Dorsolateral prefrontal cortex (tissue), 122 donors: ENCODE measurements at places on chromosomes 1 and 21.

DNA sequence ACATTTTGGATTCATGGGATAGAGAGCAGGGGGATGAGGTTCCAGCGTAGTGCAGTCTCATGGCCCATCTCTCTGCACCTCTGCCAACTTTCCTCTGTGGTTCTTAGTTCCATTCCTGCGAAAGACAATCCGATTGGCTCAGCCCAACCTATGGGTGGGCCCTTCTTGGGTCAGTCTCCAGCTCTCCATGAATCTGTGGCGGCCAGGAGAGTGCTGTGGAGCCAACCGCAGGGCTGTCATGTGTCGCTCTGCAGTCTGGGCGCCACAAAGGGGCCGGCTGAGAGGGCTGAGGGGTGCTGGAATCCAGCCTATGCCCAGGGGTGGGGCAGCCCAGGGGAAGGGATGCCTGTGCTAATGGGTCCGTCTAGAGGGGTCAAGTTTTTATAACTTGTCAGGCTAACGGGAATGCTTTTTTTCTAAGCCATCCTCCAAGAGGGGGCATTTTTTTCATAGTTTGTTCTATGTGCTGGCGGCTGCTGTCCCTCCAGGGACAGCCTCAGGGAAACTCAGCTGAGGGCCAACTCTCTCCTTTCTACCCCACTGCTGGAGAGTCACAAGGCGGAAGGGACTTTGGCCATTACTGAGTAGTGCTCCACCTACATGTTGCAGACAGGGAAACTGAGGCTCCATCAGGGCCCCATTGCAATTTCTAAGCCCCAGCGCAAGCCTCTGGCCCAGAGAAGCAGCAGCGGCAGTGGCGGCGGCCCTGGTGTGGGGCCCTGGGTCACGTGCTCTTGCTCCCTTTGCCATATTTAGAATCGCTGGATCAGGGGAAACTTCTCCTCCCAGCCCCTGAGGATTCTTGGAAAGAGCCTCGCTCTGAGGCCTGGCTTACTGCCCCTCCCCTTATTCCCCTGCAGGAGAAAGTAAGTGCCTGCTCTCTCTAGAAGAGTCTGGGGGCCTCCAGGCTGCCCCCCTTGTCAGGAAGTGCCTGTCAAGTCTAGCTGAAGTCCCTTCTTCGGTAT, 23.4 kb downstream of the KCNQ4 start:
- no peak for DNase-seq

- no peak for DNase-seq
Measured at GRCh38 chr1:47881505-47882442, 115.4 kb downstream of the TRABD2B start.

GRCh38 chr1:85681087-85681486, 27.1 kb downstream of the ZNHIT6 start:
- no peak for DNase-seq

DNA sequence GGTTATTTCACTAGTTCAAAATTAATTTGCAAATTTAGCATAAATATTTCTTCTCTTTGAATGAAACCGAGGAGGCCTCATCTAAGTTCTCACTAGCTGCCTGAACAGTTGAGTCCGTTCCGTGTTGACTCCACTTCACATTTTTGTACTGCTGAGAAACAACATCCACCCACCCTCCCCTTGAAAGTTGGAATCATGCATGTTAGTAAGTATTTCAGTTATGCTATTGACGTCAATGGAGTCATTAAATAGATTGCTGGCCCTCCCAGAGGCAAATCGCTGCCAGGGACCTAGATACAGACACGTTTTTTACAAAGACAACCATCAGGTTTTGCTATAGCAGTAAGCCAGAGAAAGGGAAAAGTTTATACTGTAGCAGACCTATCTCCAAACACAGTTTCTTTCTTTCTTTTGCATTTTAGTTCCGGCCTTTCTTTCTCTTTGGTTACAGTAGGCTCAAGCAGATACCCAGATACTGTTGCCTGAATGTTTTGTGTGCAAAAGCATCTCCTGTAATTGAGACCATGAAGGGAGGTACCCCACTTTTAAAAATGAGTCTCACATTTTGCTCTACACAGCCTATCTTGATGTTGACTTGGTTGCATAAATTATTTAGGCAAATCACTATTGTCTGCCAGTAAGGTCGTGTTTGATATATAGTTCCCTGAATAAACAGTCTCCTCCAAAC, 262.6 kb upstream of the SGIP1 start:
- no peak for DNase-seq

GRCh38 chr1:84089867-84090266, 54.2 kb upstream of the PRKACB start:
- DNase-seq, result no peak

DNA sequence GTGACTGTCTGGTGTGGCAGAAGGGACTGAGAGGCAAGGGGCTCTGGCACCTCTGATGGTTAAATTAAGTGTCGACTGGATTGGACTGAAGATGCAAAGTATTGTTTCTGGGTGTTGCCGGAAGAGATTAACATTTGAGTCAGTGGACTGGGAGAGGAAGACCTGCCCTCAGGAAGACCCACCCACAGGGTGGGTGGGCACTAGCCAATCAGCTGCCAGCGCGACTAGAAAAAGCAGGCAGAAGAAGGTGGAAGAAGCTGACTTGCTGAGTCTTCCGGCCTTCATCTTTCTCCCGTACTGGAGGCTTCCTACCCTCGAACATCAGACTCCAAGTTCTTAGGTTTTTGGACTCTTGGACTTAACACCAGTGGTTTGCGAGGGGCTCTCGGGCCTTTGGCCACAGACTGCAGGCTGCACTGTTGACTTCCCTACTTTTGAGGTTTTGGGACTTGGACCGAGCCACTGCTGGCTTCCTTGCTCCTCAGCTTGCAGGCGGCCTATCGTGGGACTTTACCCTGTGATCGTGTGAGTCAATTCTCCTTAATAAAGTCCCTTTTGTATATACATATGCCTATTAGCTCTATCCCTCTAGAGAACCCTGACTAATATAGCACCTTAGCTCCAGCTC, 79.6 kb downstream of the KAZN start:
- DNase-seq, result no peak

- DNase-seq, result no peak
Measured at GRCh38 chr1:220367833-220368232, 95.6 kb upstream of the RAB3GAP2 start.

GRCh38 chr1:173269490-173270230, 62.5 kb upstream of the TNFSF4 start:
- no peak for DNase-seq

- no peak for DNase-seq
Measured at GRCh38 chr1:232445361-232446106, 184.4 kb downstream of the SIPA1L2 start.

- no peak for DNase-seq
Measured at GRCh38 chr1:208113011-208113410, 131.2 kb downstream of the PLXNA2 start.
